ENCODE measurements at places on chromosomes 4 and X.

- no peak for DNase-seq
Measured at GRCh38 chr4:189355590-189355989, 585.1 kb upstream of the FRG1 start.

GRCh38 chr4:176309046-176309445 is 10.7 kb upstream of the SPCS3 start:
- no peak for DNase-seq

DNA sequence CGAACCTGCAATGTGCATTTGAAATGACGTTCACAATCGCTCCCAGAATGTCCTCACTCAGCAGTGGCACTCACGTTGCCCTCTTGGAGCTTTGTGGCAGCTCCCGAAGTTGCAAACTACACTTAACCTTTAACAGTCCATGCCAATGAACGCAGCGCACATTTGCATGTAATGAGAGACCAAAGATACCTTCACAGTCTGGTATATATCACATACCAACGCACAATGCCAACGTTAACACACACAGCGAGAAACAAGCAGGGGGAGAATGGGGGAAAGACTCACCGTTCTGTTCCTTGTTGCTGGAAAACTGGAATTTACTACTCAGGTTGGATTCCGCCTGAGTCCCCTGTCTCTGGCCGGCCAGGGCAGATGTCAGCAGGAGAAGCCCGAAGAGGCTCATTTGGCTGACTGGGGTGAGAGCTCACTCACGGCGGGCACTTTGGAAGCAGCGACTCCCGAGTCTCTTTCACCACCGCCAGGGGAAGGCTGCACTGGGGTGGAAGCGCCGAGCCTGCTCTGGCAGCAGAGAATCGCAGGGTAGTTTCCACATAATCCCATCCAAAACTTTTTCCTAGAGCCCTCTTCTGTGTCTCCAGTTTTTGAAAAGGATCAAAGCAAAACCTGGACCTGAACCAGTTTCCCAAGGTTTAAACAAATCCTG is 966 bp downstream of the PDGFC start:
- no peak for DNase-seq

DNA sequence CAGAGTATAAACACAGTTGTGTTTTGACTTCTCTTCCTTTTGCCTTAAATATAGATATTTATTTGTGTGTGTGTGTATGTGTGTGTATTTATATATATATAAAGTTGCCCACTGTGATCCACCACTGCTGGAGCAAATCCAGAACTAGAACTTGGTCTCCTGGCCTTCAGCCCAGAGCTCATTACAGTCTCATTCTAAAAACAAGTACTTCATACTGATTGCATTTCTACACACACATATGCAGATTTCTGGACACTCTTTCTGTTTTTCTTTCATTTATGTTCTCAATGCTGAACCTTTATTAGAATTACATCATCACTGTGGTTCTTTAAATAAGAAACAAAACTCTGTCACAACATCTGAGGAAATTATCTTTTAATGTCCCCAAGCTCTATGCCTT is 381 bp downstream of the TXK start:
- DNase-seq, result no peak

GRCh38 chr4:7429069-7429416 is 5.7 kb downstream of the PSAPL1 start:
- no peak for DNase-seq

- DNase-seq, result no peak
Measured at GRCh38 chr4:26786916-26787315, 73.7 kb upstream of the STIM2 start.

- DNase-seq, result no peak
Measured at GRCh38 chrX:47078129-47079043, at the start of gene RGN. RGN (plus strand) TSS chrX:47078443; CDS start chrX:47081145, 2,702 bp downstream.

DNA sequence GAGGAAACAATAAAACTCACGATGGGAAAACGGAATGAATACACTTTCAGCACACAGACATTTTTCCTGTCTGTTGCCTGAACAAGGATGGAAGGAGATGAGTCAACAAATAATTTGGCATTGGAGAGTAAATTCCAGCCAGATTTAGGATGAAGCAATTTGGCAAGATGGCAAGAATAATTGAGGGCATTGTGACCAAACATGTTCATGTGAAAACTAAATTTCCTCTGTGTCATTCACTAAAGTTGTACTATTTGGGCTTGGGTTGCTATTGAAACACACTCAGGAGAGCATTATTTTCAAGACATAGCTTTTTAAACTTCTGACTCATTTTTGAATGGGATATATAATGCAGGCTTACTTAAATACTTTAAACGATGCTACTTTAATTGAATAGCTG is 1614.4 kb downstream of the PCDH19 start:
- DNase-seq, result no peak

DNA sequence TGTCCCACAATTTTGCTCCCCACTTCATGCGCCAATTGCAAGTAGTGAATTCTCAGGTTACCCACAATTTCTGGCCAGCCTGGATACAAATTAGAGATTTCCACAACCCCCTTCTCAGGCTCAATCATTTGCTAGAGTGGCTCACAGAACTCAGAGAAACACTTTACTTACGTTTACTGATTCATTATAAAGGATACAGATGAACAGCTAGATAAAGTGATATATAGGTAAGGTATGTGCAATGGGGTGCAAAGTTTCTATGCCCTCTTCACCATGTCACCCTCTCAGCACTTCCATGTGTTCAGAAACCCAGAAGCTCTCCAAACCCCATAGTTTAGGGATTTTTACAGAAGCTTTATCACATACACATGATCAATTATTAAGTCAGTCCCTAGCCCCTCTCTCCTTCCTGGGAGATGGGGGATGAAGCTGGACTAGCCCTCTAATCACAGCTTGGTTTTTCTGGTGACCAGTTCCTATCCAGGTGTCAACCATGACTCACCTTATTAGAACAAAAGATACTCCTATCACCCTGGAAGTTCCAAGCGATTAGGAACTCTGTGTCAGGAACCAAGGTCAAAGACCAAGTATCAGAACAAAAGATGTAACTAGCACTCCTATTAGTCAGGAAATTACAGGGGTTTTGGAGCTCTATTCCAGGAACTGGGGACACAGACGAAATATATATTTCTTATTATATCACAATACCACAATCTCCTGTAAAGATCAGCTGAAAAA is 33.5 kb upstream of the PRRG1 start:
- no peak for DNase-seq

GRCh38 chrX:120568609-120569008 is 7.8 kb upstream of the CUL4B start:
- DNase-seq, result no peak

DNA sequence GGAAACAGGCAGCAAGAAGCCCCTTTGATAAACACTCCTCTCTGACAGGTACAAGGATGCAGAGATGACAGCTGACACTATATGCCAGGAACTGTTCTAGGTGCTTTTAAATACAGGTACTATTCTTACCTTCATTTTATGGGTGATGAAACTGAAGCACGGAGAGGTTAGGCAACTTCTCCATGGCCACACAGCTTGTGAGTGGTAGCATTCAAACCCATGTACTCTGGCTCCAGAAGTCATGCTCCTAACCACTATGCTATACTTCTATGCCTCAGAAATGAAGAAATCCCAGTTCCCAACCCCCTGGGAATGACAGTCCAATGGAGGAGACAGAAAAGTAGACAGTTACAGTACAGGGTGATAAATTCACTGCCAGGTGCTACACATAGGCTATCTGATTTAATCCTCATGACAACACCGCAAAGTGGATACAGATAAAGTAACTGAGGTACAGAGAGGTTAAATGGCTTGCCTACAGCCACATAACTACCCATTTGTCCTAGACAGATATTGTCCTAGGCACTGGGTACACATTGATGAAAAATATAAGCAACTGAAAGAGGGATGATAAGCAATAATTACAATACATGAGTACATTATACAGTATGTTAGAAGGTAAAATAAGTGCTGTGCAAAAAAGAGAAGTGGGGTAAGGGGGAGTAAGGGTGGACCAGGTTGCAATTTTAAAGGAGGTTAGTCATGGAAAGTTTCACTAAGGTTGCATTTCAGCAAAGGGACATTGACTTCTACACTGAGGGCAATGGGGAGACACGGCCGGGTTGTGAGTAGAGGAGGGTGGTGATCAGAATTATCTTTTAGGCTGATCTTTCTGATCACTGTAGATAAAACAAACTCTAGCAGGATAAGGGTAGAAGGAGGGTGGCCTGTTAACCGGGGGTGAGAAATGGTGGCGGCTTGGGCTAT is 1.6 kb upstream of the F8 start:
- DNase-seq, result no peak
